NCI-H187 treated with DMSO at 0.1 percent for 48 hours (cell line): ENCODE measurements at places on chromosomes 11 and 22.
A peak's percentile ranks its signal among the peaks of the same experiment; 100 is the strongest.

DNA sequence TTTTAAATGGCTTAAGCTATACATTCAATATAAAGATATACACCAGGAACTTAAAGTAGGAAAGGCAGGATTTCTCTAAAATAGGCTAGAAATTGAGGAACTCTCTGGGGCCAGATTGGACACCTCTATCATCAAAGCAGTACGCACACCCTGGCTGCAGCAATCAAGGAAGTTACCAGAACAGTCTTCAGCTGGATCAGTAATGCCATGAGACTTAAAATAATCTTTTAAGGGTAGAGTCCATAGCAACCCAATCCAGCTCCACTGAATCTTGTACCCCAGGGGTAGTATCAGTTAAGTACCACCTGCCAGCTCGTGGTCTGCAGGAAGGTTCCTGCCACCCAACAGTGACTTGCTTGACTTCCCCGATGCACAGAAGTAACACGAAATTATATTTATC lies 3.0 kb downstream of the RDX start:
- DNase-seq: no peak

GRCh38 chr11:25272214-25272613 lies 775.4 kb downstream of the LUZP2 start:
- DNase-seq: no peak

DNA sequence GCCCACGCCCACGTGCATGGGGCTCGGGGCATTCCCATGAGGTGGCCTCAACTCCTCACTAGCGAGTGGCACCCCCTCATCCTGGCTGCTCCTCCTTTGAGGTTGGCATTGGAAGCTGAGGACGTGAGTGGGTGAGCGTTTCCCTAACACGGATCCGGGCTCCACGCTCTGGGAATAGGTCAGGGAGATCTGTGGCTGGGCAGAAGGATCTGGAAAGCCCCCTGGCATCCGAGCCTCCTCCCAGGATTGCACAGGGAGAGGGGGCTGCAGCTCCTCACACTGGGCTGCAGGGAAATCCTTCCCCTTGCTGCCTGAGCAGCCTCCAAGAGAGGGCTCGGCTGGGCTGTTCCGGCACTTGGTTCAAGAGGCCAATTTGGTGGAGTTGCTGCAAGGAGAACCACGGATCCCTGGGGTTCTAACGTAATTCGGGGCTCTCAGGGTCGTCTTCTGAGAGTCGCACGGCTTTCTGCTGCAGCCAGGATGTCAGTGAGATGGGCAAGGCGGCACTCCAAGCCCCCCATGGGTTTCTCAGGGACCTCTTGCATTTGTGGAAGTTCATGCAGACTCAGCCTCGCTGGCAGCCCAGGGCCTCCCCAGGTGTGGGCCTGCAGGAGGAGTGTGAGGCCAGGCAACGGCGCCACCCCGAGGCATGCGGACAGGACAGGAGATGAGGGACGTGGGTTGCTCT lies 1119.0 kb downstream of the BRD1 start:
- DNase-seq: no peak

- no peak for DNase-seq
Observed at GRCh38 chr11:86396396-86396795, 21.7 kb downstream of the CCDC81 start.

DNA sequence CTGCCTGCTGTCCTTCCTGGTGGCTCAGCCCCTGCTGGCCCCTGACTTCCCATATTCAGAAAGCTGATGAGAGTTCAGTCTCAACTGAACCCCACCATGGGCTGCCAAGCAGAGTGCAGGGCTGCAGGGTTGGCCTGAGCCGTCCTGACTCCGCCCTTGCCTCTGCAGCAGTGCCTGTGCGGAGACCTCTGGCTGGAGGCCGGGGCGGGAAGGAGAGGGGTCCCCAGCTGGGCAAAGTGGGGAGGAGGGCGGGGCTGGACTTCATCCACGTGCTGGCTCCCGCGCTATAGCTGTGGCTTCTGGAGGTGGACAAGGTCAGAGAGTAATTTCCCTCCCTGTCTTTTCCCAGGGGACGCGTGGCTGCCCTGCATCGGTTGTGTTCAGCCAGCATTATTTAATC lies 13.6 kb downstream of the GLB1L3 start:
- DNase-seq: no peak

DNA sequence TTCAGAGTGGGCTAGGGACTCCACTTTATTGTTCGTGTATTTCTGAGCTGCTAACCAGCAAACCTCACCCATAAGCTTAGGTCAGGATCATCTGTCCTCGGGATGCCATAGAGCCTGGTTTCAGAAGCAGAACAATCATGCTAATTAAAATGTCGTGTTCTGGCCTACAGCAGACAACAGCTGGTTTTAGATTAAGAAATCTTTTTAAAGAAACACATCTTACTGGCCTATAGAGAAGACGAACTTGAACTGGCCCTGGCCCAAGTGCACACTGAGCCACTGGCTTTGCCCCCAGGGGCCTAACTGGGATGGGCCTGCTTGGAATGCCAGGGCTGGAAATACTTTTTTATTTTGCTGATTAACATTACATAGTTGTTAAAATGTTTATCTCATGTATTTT lies 63.2 kb downstream of the ALX4 start:
- DNase-seq: no peak

- no peak for DNase-seq
Observed at GRCh38 chr11:110327508-110327907, 31.1 kb upstream of the RDX start.

- no peak for DNase-seq
Observed at GRCh38 chr22:23187871-23188700, 7.8 kb downstream of the BCR start.

- peak; percentile 9 for DNase-seq
Observed at GRCh38 chr11:121321614-121322243, 29.2 kb downstream of the SC5D start.
